ENCODE measurements at places on chromosomes 4 and X.

DNA sequence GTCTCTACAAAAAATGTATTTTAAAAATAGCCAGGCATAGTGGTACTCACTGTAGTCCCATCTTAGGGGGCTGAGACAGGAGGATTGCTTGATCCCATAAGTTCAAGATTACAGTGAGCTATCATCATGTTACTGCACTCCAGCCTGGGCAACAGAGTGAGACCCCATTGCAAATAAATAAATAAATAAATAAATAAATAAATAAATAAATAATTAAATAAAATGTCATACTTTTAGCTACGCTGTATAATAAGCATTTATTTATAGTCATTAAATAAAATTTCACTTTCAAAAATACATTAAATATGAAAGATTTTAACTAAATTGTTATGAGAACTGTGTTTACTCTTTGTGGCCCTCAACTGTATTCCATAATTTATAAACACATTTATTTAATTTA, 1124.2 kb downstream of the PCDH7 start:
- DNase-seq: no peak

DNA sequence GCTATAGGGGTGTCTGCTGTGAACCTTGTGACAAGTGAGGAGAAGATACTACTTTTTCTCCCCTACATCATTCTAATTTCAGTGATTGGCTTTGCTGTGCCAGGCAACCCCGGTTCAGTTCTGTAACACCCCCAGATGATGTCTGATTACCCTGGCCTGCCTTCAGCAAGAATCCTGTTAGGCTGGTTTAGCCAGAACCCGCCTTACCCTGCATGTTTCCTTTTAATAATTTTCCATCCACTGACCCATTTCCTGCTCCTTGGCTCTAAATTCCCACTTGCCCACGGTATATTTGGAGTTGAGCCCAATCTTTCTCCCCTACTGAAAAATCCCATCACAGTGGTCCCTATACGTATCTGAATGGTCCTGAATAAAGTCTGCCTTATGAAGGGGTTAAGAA, 46.5 kb upstream of the HPSE start:
- no peak for DNase-seq

DNA sequence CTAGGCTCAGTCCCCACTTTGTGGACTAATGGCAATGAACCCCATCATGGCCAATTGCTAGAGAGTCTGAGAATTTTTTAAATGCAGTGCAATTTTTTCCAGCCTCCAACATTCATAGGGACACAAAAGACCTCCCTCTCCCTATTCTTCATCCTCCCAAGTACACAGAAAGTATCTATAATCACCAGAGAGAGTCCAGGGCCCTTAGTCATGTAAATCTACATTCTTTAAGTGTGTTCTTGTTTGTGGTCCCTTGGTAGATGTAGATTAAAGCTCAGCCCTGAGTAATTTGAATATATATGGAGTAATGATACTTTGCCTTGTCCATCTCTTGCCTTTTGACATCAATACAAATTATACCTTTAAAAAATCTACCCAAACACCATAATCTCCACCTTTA, 51.3 kb upstream of the ATXN3L start:
- no peak for DNase-seq

DNA sequence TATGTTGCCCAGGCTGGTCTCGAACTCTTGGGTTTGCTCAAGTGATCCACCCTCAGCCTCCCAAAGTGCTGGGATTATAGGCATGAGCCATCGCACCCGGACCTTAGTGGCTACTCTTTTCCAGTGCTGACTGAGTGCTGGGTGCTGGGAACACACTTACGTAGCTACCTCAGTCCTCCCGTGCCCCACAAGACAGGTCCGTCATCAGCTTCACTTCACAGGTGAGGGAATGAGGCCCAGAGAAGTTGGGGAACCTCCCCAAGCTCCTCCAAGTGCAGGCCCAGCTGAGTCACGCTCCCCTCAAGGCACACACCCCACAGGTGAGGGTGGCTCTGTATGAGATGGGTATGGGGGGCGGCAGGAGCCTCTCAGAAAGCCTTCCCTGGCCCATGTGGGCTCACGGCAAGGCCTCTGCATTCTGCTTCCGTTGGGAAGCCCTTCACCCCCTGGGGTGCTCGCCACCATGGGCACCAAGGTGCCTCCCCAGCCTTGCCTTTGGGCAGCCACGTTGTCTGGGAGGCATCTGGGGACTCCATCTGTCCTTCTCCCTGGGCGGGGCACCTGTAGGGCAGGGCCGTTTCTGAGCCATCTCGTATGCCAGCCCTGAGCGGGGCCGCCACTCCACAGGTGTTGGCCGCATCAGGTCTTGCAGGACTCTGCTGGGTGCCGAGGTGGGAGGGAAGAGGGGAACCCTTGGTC, 28.4 kb downstream of the NSG1 start:
- DNase-seq: no peak

- no peak for DNase-seq
Observed at GRCh38 chr4:1151541-1151940, 20.8 kb downstream of the SPON2 start.

Measured in esophagus muscularis mucosa (tissue), 4 donors.